ENCODE measurements at places on chromosomes 3 and 15.

- no peak for DNase-seq
Observed at GRCh38 chr3:69579306-69580041, 159.8 kb upstream of the MITF start.

GRCh38 chr3:71438904-71439303, 144.6 kb downstream of the FOXP1 start:
- no peak for DNase-seq

- DNase-seq: no peak
Observed at GRCh38 chr15:72086010-72086697, 31.8 kb downstream of the MYO9A start.

GRCh38 chr3:27127195-27127594, 242.0 kb downstream of the NEK10 start:
- no peak for DNase-seq

GRCh38 chr3:143536817-143537535, 311.3 kb downstream of the SLC9A9 start:
- DNase-seq: no peak

- no peak for DNase-seq
Observed at GRCh38 chr15:45630917-45631691, 3.7 kb upstream of the SQOR start.

- DNase-seq: peak; percentile 19
Observed at GRCh38 chr15:51935466-51936104, 36.0 kb downstream of the LEO1 start.

- DNase-seq: no peak
Observed at GRCh38 chr15:50820808-50821382, 55.4 kb upstream of the SPPL2A start.

DNA sequence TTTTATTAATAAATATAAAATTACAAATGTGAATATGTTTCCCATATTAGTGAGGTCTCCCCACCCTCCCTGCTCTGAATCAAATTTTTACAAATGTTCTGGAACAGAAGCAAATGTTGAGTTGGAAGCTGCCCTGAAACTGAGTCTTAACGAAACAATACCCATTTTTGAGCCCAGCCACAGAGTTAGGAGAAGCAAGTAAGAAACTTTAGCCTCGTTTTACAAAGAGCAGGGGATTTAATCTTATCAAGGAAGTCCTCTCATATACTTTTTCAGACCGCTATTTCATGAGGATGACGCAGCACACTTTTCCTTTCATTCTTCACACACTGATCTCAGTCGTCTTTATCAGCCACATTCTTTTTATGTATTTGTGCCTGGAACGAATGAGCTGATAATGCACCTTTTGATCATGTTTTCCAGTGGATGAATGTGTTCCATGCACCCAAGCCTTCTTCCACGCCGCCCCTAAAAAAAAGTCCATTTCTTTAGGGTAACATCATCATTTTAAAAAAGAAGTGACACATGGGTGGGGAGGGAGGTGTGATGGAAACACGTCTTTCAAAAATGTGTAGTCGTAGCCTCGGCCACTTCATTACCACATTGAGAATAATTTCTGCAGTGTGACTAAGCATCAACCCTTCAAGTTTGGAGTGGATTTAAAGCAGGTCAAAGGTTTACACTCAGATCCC, 48.1 kb downstream of the SETMAR start:
- DNase-seq: no peak

DNA sequence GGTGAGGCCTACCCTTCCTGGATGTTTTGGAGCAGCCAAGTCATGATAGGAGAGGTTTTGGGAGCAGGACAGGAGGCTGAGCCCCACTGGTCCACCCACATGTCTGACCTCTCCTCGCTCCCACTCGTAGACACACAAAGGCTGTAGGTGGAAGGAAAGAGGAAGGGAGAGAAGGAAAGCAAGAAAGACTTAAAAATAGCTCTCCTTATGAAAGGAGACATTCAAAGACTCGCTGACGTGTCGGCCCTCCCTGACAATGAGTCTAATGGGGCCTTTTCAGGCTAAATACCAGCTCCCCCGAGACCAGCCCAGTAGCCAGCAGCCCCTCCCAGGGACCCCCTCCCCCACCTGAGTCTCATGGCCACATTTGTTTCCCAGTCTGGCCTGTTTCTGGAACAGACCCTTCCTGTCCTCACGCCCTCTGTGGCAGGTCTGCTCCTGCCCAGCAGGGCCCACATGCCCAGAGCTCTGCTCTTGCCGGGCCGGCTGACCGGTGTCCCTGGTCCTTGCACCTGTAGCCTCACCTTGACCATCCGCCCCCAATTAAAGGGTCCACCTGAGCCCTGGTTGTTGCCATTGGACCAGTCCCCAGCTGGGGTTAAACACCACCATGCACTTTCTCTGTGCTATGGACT, 49.3 kb downstream of the FGD5 start:
- no peak for DNase-seq

DNA sequence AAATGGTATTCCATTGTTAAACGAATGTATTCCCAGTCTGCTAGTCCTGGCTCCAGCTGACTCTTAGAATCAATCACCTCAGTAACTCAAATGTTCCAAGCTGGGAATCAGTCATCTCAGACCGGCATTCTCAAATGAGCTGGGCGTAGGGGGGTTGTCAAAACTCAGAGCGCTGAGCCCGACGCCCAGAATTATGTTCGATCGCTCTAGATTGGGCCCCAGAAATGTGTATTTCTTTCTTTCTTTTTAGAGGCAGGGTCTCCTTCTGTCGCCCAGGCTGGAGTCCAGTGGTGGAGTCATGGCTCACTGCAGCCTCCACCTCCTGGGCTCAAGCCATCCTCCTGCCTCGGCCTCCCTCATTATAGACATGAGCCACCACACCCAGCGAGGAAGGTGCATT, 99.3 kb upstream of the IGF1R start:
- DNase-seq: no peak

GRCh38 chr3:105505170-105505569, 138.5 kb downstream of the ALCAM start:
- DNase-seq: no peak

DNA sequence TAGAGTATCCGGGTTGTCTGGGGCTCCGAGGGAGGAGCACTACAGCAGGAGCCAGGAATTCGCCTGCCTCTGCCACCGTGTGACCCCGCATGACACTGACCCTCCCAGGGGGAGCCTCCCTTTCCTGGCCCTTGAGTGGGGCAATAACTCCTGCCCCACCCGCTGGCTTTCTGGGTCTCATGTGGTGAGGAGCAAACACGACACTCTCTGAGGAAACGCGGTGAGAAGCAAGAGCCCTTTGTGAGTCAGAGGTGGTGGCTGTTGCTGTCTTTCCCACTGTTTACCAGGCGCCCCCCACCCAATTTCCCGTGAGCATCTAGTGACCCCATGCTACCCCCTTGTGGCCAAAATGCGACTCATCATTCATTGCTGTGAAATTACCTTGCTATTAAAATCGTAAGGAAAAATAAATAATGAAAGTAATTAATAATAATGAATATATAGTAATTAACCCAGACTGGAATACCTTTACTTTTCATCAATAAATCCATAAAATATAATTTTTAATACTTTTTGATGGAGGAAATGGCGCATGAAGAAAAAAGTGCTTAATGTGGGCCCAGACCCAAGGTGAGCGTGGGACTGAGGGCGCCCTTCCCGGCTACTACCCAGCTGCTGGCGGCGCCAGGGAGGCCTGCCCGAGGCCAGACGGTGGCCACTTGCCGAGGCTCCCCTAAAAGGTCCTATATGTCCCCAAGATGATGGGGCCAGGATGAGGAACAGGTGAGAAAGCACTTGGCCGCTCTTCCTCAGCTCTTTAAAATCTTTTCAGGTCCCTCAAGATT, 29.3 kb downstream of the CCNL1 start:
- no peak for DNase-seq

DNA sequence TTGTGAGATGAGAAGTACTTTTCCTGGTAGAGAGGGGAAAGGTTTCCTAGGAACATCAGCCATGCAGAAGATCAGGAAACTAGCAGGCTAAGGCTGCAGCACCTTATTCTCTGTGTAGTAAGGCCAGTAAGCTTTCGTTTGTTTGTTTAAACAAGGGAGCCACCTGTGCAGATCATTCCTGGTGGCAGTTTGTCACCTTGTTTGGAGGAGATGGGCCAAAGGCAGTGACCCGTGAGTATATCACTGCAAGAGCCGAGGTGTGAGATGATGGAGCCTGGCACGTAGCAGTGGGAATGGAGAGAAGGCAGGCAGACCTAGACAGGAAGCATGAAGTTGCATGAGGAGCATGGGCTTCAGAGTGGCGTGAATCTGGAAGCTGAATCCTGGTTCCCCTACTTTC, 19.6 kb downstream of the ATG7 start:
- no peak for DNase-seq

- DNase-seq: no peak
Observed at GRCh38 chr3:48931944-48932580, 13.4 kb downstream of the ARIH2 start.

GRCh38 chr3:53258600-53259426, 3.0 kb upstream of the TKT start:
- no peak for DNase-seq

GRCh38 chr3:177069514-177070329, 127.6 kb downstream of the TBL1XR1 start:
- no peak for DNase-seq

GRCh38 chr15:100500226-100500990, 28.3 kb downstream of the CERS3 start:
- no peak for DNase-seq

- no peak for DNase-seq
Observed at GRCh38 chr3:134956395-134956794, 161.3 kb downstream of the EPHB1 start.

DNA sequence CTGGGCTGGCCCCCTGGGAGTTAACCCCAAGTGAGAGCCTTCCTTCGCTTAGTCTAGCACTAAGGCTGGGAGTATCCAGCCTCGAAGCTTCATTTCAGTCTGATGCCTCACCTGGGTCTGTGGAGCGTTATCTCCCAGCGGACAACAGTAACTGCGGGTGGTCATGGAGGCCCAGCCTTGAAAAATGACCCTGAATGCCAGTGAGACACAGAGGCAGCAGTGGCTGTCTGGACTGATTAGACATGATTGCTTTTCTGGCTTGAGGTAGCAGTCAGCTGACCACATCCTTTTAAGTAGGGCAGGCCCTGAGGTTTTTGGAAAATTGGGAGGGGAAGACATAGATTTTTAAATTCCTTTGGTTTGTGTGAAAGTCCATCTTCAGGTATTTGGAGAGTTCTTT, 28.2 kb upstream of the TRIM59 start:
- no peak for DNase-seq

GRCh38 chr15:52805351-52806283, 15.5 kb upstream of the ONECUT1 start:
- DNase-seq: no peak

DNA sequence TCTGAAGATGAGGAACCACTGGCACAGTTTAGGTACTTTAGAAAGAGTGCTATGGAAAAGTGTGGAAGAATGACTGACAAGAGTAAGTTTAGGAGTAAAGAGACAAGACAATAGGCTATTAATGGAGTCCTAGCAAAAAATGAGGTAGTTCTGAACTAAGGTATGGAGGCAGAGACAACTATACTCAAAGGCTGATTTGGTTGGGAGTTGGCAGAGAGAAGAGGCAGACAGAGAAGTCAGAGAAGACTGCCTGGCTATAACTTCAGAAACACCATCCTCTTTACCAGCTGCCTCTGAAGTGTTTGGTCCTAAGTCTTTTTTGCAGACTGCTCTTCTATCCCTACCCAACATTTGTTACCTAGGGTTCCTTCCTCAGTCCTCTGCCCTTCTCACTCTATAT, 19.2 kb downstream of the DYNC1LI1 start:
- DNase-seq: no peak

DNA sequence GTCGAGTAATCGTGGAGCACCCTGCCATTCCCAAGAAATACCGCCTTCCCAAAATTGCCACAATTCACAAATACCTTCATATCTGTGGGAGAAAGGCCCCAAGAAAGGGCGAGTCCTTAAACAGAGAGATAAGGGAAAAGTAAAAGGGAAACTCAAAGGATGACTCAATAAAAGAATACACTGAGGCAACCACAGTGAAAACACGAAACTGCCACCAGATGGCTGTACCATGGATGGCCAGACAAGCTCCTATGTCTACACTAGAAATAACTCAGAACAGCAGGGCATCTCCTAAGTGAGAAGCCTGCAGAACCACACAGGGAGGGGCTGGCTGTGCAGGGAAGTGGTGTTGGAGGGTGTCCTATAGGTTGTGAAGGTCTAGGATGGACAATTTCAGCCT, 25.0 kb downstream of the SRGAP3 start:
- DNase-seq: no peak

DNA sequence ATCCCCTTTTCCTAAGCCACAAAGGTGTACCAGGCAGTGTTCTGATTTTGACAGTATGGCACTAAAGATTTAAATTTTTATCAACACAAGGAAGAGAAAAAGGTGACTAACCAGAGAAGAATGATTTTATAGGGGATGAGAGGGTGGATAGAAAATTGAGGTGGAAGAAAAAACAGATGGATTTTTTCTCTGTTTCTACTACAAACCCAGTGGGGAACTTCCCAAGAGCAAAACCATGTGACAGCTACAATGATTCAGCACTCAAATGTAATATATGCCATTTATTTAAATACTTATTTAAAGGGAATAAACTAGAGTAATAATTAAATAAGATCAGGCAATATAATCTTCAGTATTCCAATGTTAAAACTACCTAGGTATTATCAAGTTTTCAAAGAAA, 11.1 kb downstream of the DCUN1D1 start:
- DNase-seq: no peak

DNA sequence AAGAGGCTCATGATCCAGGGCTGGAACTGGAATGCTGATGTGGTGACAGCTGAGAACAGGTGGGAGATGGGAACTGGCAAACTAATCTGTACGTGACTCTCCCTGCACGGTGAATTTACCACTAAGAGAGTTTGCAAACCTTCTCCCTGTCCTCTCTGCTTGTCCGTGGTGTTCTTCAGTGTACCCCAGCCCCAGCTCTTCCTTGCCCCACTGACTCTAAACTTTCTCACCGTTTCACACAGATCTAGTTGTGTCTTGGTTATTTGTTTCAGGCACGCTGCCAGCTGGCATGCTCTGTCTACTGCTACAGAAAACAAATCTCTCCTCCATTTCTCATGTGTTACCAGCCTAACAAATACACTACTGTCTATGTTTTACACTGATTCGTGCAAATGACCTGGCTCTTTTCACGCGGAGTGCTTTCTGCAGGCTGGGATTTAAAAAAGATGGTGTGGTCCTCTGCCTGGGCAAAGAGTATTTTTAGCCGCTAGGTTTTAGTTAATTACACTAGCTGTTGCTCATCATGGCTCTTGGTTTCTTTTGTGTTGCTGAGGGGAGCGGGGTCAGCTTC, 192.7 kb upstream of the LRIG1 start:
- no peak for DNase-seq

DNA sequence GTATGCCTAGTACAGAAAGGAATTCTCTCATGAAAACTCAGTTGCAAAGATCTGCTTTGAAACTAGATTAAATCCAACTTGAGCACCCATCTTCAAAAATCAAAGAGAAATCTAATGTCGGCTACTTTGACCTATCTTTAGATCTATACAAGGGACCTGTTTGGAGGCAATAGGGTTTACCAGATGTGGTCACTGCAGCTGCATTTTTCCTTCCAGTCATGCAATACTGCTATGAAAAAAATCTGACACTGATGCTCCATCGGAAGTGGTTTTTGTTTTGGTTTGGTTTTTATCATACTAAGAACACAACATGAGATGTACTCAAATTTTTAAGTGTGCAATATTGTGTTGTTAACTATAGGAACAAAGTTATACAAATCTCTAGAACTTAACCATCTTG, 169.5 kb downstream of the BCHE start:
- no peak for DNase-seq

Data from memory B cell (primary cell).